AG10803 (cell line): ENCODE measurements at places on chromosomes 5 and 9.
A peak's percentile ranks its signal among the peaks of the same experiment; 100 is the strongest.

- DNase-seq = no peak
Observed at GRCh38 chr5:16712178-16712577, 95.4 kb upstream of the RETREG1 start.

GRCh38 chr9:71549023-71549422 is 219.3 kb downstream of the CEMIP2 start:
- DNase-seq = no peak

DNA sequence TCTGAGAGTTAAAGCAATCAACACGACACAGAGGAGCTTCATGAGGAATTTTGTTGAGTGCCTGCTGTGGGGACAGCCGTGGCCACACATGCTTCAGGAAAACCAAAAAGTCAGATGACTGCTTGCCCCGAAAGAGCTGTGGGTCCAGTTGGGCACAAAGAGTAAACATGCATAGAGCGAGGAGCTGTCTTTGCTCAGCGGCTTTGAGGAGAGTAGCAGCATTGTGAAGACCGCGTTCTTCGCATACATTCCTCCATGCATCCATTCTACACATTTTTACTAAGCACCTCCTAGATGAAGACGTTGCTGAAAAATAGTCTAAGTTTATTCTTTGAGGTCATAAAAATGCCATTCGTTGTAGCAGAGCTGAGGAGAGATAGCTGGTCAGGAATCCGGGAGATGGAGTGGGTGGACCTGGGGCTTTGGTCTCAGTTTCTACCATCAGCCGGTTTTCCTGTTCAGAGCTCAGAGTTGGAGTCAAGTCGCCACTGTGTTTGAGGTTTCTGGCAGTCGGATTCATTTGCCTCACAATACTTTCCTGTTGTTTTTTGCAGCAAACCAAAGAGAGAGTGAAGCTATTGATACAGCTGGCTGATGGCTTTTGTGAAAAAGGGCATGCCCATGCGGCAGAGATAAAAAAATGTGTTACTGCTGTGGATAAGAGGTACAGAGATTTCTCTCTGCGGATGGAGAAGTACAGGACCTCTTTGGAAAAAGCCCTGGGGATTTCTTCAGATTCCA is 194.5 kb upstream of the OTULINL start:
- DNase-seq = no peak

- DNase-seq = no peak
Observed at GRCh38 chr5:411728-412127, 31.2 kb upstream of the EXOC3 start.

DNA sequence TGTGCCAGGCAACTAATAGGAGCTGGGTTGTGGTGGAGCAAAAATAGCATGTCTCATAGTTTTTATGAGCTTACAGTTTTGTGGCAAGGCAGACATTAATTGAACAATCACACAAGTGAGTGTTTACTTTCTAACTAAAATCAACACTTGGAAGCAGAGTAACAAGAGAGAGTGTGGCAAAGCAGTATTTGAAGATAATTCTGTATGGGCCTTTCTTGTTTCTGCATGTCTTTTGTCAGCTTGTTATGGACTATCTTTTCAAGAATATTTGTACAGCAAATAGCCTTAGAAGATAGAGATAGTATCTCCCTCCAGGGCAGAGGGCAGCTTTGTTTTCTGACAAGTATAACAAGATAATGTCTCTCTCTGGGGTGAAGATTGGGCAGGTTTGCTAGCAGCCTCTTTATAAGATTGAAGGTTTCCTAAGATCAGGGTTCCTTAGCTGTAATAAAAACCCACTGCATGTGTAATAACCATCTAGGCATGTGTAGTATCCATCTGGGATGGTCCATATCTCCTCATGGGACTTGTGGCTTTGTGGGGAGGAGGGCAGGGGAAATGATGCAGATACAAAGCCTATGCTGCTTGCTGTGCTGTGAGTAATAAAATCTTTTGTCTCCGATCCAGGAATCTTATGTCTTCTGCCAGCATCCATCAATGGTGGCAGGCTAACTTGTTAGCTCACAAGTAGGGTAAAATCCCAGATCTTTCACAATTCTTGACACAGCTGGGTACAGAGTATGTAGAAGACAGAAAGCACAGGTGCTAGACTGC is 479.9 kb downstream of the KDM4C start:
- peak; percentile 90 for DNase-seq

GRCh38 chr5:146867996-146868708 is 10.4 kb downstream of the PPP2R2B start:
- DNase-seq = no peak

DNA sequence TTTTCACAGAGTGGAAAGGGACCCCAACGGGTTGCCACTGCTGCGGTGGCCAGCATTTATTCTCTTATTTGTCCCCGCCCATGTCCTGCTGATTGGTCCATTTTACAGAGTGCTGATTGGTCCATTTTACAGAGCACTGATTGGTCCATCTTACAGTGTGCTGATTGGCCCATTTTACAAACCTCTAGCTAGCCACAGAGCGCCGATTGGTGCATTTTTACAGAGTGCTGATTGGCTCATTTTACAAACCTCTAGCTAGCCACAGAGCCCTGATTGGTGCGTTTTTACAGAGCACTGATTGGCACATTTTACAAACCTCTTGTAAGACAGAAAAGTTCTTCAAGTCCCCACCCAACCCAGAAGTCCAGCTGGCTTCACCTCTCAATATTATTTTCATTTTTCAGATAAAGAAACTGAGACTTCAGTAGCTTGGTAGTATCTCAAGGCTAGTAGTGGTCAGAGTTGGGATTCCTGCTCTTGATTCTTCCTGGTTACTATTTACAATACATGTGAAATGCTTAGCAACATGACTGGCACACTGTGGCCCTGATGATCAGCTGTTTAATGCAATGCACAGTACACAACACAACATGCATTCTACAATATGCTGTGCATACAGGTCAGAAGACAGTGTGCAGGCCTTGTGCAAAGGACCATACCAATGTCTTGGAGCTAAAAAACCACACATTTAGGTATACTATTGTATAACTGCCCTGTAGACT is 63.6 kb upstream of the BOD1 start:
- no peak for DNase-seq

- DNase-seq = no peak
Observed at GRCh38 chr9:71741926-71742648, 26.2 kb downstream of the CEMIP2 start.

DNA sequence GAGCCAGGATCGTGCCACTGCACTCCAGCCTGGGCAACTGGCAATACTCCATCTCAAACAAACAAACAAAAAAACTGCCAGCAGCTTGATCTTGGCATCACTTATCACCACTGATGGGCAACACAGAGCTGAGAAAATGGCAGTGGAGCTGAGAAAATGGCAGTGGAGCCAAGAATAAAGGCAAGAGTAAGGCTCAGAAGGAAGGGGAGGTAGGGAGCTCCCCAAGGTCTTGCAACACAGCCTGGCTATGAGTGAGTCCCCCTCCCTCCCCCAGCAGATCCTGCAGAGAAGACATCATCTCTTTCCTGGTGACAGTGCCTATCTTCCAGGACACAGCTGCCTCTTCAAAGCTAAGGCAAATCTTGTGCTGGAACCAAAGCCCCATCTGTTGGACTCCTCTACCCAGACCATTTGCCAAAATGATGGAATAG is 70.3 kb downstream of the UGCG start:
- peak; percentile 59 for DNase-seq

DNA sequence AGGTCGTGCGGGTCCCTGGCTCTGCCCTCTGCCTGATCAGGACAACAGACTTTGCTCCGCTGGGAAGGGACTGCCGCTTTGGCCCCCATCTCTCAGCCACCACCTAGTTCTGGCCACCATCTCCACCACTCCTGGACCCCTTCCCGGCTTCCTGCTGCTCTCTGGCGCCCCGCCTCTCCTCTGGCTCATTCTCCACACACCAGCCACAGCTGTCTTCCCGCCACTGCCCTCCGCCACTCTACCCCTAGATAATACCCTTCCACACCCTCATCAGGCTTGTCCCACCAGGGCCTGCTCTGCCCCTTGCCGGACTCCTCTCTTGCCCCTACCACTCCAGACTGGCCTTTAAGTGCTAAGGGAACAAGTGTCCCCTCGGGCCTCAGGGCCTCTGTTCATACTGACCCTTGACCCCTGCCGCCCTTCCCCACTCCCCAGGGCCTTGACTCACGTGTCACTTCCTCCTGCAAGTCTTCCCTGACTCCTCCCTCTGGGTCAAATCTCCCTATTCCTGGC is 3.0 kb upstream of the CDX1 start:
- DNase-seq = no peak

DNA sequence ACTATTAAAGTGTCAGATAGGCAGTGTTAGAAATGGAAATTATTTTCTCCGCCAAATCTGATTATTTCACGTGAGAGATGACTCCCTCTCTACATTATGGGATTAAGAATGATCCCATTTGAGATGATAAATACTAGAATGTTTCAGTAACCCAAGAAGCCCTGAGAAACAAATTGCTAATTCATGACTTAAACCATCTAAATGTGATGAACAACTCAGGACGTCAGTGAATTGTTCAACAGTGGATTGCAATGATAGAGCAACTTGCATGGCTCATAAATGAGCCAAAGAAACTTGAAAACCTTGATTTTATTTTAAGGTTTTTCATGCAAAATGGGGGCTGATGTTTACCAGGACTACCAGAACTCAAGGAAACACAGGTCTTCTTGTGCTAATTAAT is 350.5 kb upstream of the WWC1 start:
- peak; percentile 81 for DNase-seq

DNA sequence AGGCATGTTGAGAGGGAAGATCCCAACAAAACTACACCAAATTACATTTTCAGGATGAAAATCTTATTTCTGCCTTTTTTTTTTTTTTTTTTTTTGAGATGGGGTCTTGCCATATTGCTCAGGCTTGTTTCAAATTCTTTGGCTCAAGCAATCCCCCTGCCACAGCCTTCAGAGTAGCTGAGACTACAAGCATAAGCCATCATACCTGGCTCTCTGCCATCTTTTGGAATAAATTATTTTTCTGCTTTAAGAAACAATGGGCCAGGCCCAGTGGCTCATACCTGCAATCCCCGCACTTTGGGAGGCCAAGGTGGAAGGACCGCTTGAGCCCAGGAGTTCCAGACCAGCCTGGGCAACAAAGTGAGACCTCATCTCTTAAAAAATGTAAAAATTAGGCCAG is 14.3 kb downstream of the AFF4 start:
- DNase-seq = no peak

DNA sequence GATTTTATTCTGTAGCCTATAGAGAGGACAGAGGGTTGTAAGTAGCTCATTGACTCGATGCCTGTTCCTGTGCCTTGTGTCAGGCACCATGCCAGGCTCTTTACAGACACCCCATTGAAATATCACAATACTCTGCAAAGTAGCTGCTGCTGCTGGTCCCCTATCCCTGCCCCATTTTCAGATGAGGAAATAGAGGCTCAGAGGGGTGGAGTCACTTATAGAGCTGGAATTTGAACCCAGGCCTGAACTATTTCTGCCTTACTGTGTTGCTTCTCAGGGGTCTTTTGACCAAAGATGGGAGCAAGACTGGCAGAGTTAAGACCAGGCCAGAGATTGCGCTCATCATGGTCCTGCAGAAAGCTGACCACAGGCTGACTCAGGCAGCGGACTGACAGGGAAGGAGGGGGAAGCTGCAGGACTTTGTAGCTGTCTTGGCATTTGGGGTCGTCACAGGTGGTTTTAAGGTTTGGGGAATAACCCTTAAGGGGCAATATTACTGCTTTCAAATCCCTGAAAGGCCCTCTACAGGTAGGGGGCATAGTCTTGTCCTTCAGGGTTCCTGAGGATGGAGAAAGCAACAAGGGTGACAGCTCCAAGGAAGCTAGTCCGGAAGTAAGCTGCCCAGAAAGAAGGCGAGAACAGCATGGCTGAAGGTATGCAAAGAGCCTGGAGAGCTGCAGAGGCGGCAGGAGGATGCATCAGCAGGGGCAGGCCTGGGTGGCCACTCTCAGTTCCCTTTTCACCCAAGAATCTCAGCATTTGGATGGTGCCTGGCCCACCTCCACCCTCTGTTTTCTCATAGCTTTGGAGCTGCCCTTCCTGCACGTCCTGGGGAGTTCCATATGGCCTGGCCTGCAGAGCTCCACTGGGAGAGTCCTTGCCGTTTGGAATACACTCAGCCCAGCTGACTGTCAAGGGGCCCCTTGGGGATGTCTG is 18.3 kb upstream of the NDST1 start:
- DNase-seq = peak; percentile 36

GRCh38 chr9:71748280-71748743 is 20.0 kb downstream of the CEMIP2 start:
- peak; percentile 92 for DNase-seq

GRCh38 chr5:28226407-28226806 is 1188.0 kb upstream of the CDH9 start:
- no peak for DNase-seq

DNA sequence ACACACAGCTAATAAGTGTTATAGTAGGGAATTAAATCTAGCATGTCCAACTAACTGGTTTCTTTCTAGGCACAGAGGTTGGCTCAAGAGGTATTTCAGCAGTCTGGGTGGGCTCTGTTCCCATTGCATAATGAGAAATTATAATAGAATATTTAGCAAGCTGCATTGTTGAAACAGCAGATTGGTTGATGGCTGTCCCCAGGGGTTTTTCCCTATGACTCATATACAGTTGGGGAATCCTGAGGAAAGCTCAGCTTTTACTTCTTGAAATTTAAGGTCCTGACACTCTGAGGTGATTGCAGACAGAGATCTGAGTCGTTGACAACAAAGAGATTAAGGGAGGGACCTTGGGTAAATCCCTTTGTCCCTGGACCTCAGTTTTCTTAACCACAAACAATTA is 38.3 kb upstream of the TNFSF8 start:
- peak; percentile 50 for DNase-seq
